Central memory CD4-positive, alpha-beta T cell (primary cell): ENCODE measurements at places on chromosomes 11 and 22.

GRCh38 chr11:62015615-62016014 is 48.2 kb upstream of the FTH1 start:
- no peak for DNase-seq

DNA sequence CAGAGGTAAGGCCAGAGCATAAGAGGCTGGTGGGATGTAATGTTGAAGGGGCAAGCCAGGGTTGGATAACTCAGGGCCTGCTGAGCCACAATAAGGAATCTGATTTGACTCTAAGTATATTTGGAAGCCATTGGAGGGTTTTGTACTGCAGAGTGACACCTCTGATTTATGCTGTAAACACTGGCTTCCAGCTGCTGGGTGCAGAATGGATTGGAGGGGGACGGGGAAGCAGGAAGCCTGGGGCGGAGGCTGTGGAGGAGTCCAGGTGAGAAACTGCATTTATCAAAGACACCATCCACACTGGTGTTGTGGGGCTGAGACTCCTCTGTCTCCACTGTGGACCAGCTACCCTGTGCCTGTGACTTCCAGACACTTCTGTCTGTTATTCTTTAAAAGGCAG is 26.8 kb downstream of the MIAT start:
- DNase-seq, result no peak

GRCh38 chr22:31160328-31160978 is 471 bp downstream of the RNF185 start:
- peak; percentile 10 for DNase-seq

DNA sequence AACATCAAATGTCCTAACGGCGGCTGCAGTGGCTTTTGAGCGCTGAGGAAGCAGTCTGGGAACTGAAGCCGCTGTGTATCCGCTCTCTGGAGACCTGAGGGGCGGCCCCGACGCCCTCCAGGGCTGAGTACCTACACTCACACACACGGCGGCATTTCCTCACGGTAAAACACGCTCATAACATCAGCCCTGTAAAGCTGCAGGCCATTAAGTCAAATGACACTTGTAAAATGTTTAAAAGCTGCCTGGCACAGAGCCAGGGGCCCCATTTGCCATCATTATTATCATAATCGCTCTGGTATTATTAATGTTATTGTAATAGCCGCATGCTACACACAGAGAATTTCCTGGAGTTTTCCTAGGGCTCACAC is 5.1 kb downstream of the CARS1 start:
- DNase-seq, result no peak

GRCh38 chr22:30694640-30695350 is at the start of gene OSBP2:
Gene OSBP2 (plus strand): TSS chr22:30694874. CDS start chr22:30694910, 36 bp downstream.
- no peak for DNase-seq

DNA sequence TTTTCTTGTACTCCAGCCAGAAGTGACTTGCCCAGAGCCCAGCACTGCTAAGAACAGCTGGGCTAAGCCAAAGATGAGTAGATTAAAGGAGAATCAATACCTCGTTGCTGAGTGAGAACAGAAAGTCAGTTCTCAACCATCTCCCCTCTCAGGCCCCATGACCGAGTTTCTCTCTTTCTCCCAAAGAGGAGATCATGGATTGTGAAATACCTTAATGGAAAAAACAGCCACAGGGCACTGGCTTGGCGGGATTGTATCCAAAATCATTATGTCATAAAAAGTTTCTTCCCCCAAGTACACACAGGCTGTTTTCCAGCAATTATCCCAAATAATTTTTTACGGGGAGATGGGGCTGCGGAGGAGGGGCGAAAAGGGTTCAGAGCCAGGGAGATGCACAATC is 111.8 kb upstream of the TMEM45B start:
- no peak for DNase-seq

DNA sequence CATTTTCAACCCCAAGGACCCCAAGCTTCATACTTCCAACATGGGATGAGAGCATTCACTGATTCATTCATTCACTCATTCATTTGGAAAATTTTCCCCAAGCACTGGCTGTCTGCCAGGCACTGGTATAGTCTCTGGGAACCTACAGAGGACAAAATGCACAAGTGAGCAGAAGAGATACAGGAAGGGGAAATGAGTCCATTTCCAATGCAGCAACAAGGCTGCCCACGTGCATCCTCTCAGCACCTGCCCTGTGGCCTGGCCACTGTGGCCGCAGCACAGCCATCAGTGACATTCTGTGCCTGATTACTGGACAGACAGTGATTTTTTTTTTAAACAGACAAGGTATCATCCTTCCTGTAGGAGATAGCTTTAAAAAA is 96.0 kb upstream of the PITPNB start:
- no peak for DNase-seq

GRCh38 chr11:28536504-28537267 is 428.5 kb downstream of the METTL15 start:
- DNase-seq, result no peak

- no peak for DNase-seq
Measured at GRCh38 chr22:49021131-49021925, 806.3 kb downstream of the BRD1 start.

- DNase-seq, result no peak
Measured at GRCh38 chr11:59254286-59254685, 41.6 kb upstream of the MPEG1 start.

- DNase-seq, result peak; percentile 87
Measured at GRCh38 chr11:78202733-78203167, 14.0 kb downstream of the USP35 start.

DNA sequence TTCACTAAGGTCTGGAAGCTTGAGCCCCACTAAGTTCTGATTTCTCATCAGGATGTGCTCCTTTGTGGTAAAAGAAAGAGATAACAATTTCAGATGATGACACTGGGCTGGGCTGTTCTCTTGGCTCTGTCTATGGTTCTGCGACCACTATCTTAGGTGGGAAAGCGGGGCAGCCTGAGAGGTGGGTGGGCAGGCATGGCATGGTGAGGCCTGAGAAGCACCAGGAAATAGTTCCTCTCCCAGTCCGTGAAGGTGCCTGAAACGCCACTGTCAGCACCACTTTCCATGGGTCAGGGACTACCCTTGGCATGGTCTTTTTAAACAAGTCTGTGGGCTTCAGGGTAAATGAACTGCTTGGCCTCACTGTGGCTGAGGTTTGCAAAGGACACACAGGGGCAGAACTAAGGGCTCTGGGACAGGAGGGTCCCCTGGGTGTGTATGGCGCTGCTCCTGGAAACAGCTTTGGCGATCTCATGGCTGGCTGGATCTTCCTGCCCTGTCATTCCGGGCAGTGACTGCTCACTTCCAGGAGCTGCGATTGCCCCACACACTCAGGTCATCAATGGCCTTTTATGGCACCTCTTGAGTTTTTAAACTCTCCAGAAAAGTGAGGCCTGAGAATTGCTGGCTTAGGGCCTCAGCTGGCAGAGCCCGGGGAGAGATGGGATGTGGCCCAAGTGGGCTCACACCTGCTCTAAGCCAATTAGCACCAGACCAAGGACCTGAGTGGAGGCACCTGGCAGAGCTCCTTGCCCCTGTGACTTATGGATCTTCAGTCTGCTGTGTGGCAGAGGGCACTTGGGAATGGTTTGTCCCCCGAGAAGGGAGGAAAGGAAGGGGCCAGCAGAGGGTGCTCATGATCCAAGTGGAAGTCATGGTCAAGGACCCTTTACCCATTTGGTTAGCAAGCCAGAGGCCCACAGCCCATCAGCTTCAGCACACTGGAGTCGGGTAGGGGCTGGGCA is 55.6 kb upstream of the LYVE1 start:
- DNase-seq, result no peak

DNA sequence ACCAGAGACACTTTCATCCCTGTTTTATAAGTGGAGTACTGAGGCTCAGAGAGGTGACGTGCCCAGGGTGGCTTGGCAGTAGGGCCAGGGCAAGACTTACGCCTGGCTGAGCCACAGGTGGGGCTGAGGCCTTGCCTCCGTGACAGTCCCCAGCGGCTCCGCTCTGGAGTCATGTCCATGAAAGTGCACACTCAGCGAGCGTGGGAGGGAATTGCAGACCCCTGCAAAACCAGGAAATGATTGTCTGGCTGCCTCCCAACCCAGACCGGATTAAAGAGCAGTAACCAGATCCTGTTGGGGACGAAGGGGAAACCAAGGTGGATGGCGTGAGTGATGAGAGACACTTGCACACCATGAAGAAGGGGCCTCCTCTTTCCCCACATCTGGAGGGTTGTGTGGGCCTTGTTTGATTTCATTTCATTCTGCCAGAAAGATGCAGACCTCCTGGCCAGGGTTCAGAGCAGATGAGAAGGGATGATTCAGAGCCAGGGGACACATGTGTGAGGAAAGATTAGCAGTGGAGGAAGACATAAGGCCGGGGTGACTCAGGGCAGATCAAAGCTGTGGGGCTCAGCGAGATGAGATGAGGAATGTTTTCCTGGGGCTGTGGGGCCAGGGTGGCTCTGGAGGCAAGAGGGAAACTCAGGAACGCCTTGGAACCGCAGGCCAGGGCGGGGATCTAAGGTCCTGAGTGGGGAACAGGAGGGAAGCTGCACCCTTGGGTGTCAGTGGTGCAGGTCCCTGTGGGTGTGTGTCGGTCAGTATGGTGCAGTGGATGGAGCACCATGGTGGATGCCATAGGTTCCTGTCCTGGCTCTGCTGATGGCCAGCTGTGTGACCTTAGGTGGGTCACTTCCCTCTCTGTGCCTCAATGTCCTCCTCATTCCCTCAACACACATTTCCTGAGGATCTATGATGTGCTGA is 29.9 kb upstream of the LRRC32 start:
- DNase-seq, result no peak

GRCh38 chr11:71566081-71566620 is 788 bp downstream of the KRTAP5-10 start:
- no peak for DNase-seq

- no peak for DNase-seq
Measured at GRCh38 chr11:73972620-73973449, 9.8 kb downstream of the UCP2 start.

DNA sequence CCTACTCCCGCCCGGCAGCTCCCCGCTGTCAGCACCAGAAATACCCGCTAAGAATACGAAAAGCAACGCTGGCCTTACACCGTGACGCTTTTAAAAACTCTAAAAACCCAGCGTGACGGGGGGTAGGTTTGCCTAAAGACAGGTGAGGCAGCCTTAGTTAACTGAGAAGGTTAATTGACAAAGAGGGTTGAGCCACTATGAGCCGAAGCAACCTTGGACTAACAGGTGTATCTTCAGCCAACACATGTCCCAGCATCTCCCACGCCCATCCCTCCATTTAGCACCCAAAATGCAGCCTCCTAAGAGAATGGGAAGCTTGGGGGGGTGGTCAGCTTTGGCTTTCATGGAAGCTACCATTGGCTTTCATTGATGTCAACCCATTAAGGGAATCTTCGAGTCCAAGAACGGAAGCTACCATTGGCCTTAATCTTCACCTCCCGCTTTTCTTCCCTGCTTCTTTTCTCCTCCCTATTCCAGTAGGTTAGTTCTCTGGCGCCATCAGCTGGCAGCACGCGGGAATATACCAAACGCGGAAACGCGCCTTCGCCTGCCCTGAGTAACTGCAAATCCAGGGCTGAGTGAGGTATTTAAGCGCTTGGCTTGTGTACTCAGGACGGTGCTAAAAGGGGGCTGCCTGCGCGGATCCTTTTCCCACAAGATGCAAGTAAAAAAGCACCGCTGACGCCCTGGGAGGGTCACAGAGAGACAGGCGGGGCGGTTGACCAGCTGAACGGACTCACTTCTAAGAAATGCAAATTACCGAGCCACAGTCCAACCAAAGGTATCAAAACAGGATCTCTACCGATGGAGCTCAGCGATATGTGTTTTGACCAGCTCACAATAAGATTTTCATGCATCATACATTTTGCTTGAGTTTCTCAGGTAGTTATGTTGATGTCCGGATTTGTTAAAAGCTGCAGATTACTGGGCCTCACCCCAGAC is 38.5 kb upstream of the GLYATL1 start:
- DNase-seq, result no peak

DNA sequence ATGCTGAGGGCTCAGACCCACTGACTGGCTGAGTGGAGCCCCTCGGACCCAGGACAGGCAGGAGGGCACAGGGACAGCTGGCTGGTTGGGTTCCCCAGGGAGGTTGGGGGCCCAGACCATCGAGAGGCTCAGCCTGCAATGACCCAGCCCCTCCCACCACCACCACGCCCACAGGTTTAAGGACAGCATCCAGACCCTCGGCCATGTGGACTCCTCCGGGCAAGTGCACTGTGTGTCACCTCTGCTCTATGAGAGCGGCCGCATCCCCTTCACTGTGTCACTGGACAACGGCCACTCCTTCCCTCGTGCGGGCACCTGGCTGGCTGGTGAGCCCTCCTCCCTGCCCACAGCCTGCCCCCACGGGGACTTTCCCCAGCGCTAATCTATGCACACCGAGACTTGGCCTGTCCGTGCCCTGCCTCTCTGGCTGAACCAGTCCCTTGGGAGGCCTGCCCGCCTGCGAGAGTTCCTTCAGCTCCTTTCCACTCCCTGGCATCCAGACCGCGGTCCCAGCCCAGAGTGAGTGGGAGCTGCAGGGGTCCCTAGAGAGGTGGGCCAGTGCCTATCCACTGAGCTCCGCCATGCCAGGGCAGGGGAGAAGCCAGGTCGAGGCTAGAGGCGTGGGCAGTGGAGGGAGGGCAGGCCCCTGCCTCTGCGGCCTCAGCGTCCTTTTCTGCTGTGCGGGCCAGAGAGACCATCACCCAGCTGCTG is 2.2 kb downstream of the SUSD2 start:
- no peak for DNase-seq

- DNase-seq, result no peak
Measured at GRCh38 chr11:88183233-88183632, 8.0 kb upstream of the RAB38 start.

DNA sequence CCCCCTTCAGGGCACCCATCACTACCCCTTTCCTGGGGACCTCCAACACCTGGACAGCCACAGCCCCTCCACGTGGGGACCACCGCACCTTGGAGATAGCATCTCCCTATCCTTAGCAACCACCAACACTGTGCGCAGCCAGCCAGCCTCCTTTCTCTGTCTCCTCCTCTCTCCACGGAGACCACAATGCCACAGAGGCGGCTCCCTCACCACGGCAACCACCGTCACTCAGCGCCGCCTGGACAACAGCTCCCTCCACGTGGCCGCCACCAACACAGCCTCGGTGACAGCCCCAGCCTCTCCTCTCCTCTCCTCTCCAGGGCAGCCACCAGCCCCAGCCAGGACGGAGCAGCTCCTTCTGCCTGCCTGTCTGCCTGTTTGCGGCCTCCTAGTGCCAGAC is 10.5 kb downstream of the ELFN2 start:
- DNase-seq, result peak; percentile 15

- DNase-seq, result no peak
Measured at GRCh38 chr22:19871023-19871844, 16.6 kb upstream of the GNB1L start.

GRCh38 chr11:612201-612960 is 3.4 kb downstream of the IRF7 start:
- no peak for DNase-seq
